ENCODE measurements at places on chromosomes 4 and X.

DNA sequence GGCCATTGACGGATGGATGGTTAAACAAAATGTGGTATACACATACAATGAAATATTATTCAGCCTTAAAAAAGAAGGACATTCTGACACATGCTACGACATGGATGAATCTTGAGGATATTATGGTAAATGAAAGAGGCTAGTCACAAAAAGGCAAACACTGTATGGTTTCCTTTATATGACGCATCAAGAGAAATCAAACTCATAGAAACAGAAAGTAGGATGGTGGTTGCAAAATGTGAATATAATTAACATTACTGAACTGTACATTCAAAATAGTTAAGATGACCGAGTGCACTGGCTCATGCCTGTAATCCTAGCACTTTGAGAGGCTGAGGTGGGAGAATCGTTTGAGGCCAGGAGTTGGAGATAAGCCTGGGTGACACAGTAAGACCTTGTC, 9.5 kb upstream of the CASK start:
- DNase-seq, result no peak

GRCh38 chrX:23952984-23953907, 45.4 kb downstream of the CXorf58 start:
- DNase-seq, result no peak

DNA sequence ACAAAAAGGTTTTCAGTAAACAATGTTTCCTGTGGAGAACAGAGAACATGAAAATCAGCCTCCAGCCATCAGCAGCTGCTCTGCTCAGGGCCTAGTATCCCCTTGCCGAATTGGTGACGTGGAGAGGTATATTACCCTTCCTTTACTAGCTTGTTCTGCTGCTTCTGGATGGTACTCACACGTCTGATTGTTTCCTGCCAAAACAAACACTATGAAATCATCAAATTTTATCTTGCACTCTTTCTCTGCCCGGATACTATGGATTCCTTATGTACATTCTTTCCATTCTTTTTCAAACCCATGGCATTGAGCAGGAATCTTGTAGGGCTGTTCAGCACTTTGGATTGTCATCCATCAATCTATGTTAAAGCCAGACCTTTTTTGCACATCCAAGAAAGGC, 18.8 kb upstream of the METAP1 start:
- DNase-seq, result no peak

DNA sequence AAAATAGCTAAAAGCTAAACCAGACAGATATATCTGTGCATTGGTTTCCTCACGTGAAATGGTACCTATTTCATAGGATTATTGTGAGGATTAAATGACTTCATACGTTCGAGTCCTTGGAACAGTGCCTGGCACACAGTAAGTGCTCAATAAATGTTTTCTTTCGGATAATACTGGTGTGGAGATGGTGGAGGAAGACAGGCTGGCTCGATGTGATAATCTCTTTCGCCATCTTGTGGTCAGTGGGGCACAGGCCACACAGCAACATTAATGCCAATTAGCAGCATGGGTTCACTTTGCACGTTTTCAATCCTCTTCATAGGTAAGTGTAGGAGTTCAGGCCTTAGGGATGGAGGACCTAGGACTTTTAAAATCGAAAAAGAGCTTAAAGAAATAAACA, 9.3 kb downstream of the PAGE4 start:
- no peak for DNase-seq

- no peak for DNase-seq
These were observed 150.1 kb downstream of the DIPK2B start for GRCh38 chrX:45050558-45050957.

DNA sequence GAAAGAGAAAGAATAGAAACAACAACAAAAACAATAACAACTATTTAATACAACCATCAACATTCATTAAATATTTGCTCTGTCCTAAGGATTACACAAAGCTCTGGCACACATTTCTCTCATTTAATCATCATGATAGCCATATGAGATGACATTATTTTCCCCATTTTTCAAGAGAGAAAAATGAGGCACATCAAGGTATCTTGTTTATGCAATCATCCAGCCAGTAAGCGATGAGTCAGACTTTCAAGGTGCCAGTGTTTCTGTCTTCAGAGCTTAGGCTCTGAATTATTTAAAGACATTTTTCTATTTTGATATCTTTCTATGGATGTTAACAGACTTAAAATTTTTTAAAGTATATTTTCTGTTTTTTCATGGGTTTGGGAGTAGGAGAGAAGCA, 541.8 kb upstream of the SMIM31 start:
- DNase-seq, result no peak

- no peak for DNase-seq
These were observed 64.3 kb downstream of the METTL14 start for GRCh38 chr4:118749347-118749988.

GRCh38 chr4:39544580-39545315, 17.5 kb upstream of the UGDH start:
- no peak for DNase-seq

- no peak for DNase-seq
These were observed 56.6 kb upstream of the SLC6A14 start for GRCh38 chrX:116379854-116380253.

DNA sequence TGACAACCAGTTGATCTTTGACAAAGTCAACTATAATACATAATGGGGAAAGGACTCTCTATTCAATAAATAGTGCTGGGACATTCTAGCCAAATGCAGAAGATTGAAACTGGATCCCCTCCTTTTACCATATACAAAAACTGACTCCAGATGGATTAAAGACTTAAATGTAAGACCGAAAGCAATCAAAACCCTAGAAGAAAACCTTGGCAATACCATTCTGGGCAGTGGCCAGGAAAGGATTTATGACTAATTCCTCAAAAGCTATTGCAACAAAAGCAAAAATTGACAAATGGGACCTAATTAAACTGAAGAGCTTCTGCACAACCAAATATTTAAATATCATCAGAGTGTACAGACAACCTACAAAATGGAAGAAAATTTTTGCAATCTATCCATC, 185.1 kb downstream of the NPNT start:
- no peak for DNase-seq
